Mammary epithelial cell (primary cell): ENCODE measurements at places on chromosomes 16 and 17. TPM values are rescaled to one million over a fixed set of nuclear protein-coding genes. Genes with fewer than 3 reads are reported as not detected.

- DNase-seq = peak; percentile 66
Observed at GRCh38 chr17:31825961-31826691, 32.9 kb downstream of the COPRS start.

DNA sequence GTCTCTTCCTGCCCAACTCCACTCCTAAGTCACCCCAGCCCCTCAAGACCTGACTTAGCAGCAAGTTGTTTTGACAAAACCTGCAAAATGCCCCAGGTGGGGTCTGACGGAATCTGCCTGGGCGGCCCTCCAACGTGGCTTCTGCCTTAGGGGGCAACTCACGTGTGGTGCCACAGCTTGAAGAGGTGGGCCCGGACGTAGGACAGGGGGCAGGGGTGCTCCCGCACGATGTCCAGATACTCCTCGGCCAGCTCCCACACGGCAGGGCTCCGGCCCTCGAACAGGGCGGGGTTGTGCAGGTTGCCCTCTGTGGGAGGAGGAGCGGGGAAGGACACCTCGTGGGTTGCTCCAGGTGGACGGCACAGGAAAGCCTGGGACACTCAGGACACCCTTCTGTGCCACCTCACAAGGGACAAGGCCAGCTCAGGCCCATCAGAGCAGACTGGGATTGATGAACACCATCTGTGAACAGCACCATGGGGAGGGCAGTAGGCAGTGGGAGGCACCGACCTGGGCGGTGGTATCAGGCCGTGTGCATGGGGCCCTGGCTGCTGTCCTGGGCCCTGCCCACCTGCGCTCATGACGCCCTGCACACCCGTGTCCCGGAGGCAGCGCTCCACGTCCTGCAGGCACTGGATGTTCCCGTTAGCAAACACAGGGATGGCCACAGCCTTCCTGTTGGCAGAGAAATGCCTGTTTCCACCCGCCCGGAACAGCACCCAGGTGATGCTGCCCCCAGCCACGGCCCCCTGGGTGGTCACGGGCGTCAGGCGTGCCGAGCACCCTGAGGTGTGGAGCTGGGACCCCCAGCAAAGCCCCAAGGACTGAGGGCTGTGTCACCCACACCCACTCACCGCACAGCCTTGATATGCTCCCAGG, 4.3 kb downstream of the DUS1L start:
- no peak for DNase-seq

DNA sequence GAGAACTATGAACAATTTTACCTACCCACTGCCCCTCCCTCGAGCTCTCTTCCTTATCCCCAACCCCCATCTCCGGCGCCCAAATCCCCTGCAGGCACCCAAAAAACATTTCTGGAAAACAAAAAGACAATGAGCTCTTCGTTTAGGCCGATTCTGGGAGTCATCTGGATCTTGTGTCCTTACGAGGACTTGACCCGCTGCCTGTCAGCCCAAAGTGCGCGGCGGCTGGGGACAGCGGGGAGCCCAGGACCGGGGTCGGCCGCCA, 524 bp downstream of the STRADA start:
- no peak for DNase-seq

- no peak for DNase-seq
Observed at GRCh38 chr17:50375858-50376538, 3.0 kb downstream of the EME1 start.

Gene SPNS1
- 32.3 and 44.3 TPM in 2 replicates for total RNA-seq

DNA sequence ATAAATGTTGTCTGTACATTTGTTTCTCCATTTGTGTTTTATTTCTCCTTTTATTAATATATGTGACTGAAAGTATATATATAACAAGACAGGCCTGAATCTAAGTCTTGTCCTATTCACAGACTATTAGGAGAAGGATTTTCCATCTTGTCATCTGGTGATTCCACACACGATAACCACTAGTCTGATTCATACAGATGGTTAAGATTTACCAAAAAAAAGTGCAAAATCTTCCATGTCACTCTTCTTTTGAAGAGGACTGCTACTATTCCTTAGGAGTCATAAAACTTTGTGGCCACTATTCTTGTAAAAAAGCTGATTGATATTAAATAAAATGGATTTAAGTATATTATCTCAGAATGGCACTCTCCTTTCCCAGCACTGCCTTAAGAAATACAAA, 156.3 kb downstream of the ITFG1 start:
- DNase-seq = no peak

GRCh38 chr17:7440113-7440833, 961 bp downstream of the FGF11 start:
- DNase-seq = peak; percentile 44

- no peak for DNase-seq
Observed at GRCh38 chr16:7722761-7723160, 390.1 kb downstream of the RBFOX1 start.

Gene IRX6
- total RNA-seq = 0.11 TPM in 1 of 2 replicates, not detected in the other

DNA sequence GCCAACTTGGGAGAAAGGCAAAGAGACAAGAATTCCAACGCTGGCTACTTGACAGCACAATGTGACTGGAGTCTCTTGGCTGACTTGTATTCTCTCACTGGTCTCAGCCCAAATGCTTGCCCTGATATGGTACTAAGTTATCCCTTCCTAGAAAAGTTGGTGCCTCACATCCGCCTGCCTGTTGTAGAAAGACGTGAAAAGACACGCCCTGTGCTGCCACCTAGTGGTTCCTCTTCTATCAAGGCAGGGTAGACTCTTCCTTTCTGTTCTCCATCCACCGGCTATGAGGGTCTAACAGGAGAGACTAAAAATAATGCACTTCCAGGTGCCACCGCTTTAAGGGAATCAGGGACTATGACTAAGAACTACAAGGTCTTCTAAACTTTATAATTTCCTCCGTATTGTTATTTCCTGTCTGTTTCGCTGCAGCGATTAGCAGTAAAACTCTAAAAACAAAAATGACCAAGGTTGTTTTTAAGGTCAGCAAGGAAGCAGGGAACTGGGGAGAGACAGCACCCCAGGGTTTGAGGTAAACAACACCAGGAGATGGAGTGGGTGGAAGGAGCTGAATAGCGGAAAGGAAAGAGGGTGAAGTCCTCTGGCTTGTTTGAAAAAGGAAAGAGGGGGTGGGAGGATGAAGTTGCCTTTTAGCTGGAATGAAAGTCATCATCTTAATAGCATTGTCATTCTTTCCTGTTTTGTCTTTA, 109.5 kb downstream of the YPEL2 start:
- peak; percentile 72 for DNase-seq

Gene TMEM235
- not detected in 2 replicates for total RNA-seq

Gene LRRC36
- total RNA-seq = not detected in 2 replicates

GRCh38 chr16:34803683-34804416, 1344.4 kb downstream of the TP53TG3F start:
- no peak for DNase-seq

GRCh38 chr16:67931712-67932461, at the start of gene CTRL:
TSS of gene CTRL (minus strand) at chr16:67931862. CDS start at chr16:67931852, 10 bp downstream.
- DNase-seq = no peak

Gene MPV17L
- total RNA-seq = 7.8 TPM

GRCh38 chr17:74337834-74338500, 11.9 kb downstream of the KIF19 start:
- no peak for DNase-seq

GRCh38 chr16:22139008-22139407, 23.3 kb upstream of the SDR42E2 start:
- peak; percentile 37 for DNase-seq

DNA sequence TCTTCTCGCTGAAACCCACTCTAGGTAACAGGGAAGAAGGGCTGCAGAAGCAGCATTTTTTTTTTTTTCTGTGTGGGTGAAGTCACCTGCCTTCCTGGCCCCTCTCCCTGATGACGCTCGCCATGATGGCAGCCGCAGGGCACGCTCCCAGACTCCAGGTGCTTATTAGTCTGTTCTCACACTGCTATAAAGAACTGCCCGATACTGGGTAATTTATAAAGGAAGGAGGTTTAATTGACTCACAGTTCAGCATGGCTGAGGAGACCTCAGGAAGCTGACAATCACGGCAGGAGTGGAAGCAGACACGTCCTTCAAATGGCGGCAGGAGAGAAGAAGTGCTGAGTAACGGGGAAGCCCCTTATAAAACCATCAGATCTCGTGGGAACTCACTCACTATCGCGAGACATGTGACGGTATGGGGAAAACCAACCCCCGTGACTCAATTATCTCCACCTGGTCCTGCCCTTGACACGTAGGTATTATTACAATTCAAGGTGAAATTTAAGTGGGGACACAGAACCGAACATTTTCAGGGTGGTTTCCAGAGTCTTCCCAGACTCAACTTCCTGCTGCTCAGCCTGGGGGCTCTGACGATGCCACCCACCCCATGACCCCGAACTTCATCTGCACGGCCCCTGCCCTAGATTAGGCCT, 34.9 kb upstream of the NLRP1 start:
- no peak for DNase-seq
